ENCODE measurements at places on chromosomes 6 and 20. TPM values are rescaled to one million over a fixed set of nuclear protein-coding genes. Genes with fewer than 3 reads are reported as not detected.
A peak's percentile ranks its signal among the peaks of the same experiment; 100 is the strongest.

GSTA1 gene
- total RNA-seq, result not detected

TREM1 gene
- 0.34 TPM for total RNA-seq

DNA sequence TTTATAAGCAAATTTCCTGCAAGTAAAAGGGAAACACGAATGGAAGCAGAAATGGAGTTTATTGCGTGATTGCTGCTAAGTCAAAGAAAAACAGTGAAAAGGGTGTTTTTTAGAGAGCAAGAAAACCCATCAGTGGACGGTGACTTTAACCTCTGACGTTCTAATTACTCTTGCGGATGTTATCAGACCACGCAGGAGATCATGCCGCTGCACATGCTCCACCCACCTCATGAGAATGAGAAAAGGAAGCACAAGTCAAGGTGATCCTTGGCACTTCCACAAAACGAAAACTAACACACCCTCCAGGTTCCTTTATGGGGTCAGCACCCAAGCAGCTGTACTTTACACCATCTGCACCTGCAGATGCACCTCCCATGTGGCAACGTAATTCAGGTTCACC, 45.0 kb downstream of the LYRM4 start:
- H3K36me3 ChIP-seq, result no peaks in the 10 kb centered on the region
- no peak overlapping the region for H3K27ac ChIP-seq
- H3K4me3 ChIP-seq, result no peak overlapping the region
- no peaks in the 10 kb centered on the region for H3K27me3 ChIP-seq
- DNase-seq, result no peak
- peaks cover 59% of the 10 kb centered on the region for H3K4me1 ChIP-seq

DNA sequence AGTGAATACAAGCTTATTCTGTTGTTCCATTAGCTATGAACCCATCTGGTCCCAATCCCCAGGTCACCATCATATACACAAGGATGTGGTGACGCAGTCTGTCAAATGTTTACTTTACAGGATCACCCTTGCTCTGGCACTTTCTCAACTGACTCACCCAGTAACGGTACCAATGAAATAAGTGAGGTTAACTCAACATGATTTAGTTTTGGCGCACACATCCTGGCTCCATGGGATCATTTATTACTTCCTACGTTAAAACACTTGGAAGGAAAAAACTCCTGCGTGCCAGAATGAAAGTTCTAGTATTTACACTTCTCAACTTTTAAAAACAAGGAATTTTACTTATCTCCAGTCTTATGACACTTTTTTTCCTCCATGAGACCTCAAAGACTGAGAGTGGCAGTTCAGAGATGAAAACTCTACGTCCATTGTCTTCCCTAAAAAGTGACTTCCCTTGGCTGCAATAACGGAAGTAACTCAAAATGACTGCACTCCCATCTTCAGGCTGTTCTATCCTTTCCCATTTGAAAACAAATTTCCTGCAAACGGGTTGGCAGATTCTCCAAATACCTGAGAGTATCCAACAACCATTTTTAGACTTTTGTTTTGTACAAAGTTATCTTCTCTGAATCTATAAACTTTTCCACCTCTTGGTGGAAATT, 15.9 kb downstream of the AGPAT4 start:
- no peak overlapping the region for H3K27ac ChIP-seq
- H3K27me3 ChIP-seq, result no peaks in the 10 kb centered on the region
- H3K36me3 ChIP-seq, result peaks cover 10% of the 10 kb centered on the region
- H3K4me3 ChIP-seq, result no peak overlapping the region
- no peak for DNase-seq
- peaks cover 14% of the 10 kb centered on the region for H3K4me1 ChIP-seq

DNA sequence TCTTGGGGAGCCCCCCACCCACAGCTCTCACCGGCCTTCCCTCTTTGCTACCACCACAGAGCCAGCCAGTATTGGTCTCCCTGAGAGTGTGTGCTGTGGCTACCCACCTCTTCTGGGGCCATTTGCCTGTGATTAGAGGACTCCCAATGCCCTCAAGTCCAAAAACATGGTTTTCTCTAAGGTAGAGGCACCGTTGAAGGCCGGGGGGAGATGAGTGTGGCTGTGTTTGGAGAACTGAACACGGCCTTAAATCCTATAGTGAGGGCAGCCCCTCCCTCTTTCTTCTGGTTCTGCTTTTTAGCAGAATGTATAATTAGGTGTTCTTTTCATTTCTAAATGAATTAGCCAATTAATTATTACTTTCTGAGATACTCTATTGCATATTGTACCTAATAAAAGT, 2.5 kb downstream of the CCR6 start:
- no peak overlapping the region for H3K4me3 ChIP-seq
- no peaks in the 10 kb centered on the region for H3K36me3 ChIP-seq
- H3K4me1 ChIP-seq, result peaks cover 11% of the 10 kb centered on the region

DNA sequence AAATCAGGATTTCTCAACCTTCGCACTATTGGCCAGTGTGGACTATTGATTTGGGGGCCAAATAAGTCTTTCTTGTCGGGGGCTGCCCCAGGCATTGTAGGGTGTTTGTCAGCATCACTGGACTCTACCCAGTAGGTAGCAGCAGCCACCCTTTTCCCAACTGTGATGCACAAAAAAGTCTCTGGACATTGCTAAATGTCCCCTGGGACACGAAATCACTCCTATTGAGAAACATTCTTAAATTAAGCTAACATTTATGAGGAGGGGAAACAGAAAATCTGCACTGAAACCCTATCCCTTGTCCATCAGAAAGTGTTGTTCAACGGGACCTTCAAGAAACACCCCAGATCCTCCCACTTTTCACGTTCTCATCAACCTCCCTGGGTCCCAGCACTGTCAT, 54.2 kb downstream of the NFATC2 start:
- H3K36me3 ChIP-seq, result no peaks in the 10 kb centered on the region
- peak overlapping the region; percentile 94 for H3K27ac ChIP-seq
- H3K4me3 ChIP-seq, result no peak overlapping the region
- peaks cover 79% of the 10 kb centered on the region for H3K4me1 ChIP-seq

GRCh38 chr20:59603176-59603575, 1.2 kb upstream of the PHACTR3 start:
- H3K27ac ChIP-seq, result no peak overlapping the region
- H3K36me3 ChIP-seq, result no peaks in the 10 kb centered on the region
- peaks cover 94% of the 10 kb centered on the region for H3K27me3 ChIP-seq

- no peak overlapping the region for H3K27ac ChIP-seq
- H3K36me3 ChIP-seq, result peaks cover 20% of the 10 kb centered on the region
- H3K4me1 ChIP-seq, result no peaks in the 10 kb centered on the region
- DNase-seq, result no peak
- peaks cover 2% of the 10 kb centered on the region for H3K27me3 ChIP-seq
Observed at GRCh38 chr6:157586476-157587126, 205.6 kb downstream of the ZDHHC14 start.

DNA sequence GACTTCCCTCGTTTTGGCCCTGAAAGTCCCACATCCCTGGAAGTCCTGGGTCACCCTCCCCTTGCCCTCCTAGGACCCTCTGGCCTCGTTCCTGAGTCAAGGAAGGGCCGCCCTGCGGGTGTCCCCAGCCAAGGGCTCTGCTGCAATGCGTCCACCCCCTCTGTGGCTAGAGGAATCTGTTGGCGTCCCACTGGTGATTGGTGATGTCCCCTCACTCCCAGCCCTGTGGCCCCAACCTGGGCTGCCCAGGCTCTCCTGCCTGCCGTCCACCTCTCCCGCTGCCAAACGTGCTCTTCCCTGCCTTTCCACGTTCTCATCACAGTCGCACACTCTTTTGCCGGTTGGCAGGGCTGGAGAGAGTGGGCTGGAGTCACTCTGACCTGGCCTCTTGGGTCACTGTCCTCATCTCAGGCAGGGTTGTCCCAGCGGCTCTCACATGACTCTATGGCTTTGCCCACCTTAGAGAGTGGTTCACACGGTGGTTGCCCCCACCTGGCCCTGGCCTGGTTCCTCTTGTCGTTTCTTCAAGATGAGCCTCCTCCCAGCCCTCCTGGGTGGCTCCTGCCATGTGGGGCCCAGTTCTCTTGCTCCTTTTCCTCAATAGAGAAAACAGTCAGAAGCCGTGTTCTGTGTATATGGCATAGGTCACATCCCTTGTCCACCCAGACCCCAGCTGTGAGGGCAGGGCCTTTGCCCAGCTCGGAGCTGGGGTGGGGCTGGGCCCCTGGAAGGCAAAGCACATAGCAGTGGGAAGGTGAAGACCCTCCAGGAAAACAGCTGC, 100.9 kb downstream of the TMEM242 start:
- H3K4me1 ChIP-seq, result peaks cover 42% of the 10 kb centered on the region
- DNase-seq, result no peak
- no peaks in the 10 kb centered on the region for H3K36me3 ChIP-seq
- no peak overlapping the region for H3K4me3 ChIP-seq

ZNF311 gene
- 2.3 TPM for total RNA-seq

DNA sequence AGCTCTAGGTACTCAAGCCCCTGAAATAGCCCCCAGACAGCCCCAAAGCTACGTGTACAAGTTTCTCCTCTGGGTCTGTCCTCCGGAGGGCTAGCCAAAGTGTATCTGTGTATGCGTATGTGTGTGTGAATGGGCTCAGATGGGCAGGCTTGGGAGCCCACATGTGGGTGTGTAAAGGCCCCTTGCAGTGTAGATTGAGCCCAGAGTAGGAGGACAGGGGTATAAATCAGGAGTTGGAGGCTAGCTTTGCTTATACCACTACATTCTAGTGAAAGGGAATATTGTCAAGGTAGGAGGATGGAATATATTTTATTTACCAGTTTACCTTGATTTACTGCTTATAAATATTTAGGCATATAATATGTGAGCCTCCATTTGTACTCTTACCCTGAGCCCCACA, 9.0 kb upstream of the MAP3K7 start:
- H3K36me3 ChIP-seq, result no peaks in the 10 kb centered on the region
- no peak overlapping the region for H3K27ac ChIP-seq
- peaks cover 55% of the 10 kb centered on the region for H3K27me3 ChIP-seq
- no peak overlapping the region for H3K4me3 ChIP-seq

- H3K27me3 ChIP-seq, result no peaks in the 10 kb centered on the region
- no peak overlapping the region for H3K27ac ChIP-seq
- no peaks in the 10 kb centered on the region for H3K36me3 ChIP-seq
- no peak for DNase-seq
- no peaks in the 10 kb centered on the region for H3K4me1 ChIP-seq
Observed at GRCh38 chr6:148608199-148608951, 138.5 kb upstream of the UST start.

GRCh38 chr20:50188879-50189680, 1.6 kb upstream of the CEBPB start:
- no peaks in the 10 kb centered on the region for H3K36me3 ChIP-seq
- peaks cover 20% of the 10 kb centered on the region for H3K4me1 ChIP-seq
- DNase-seq, result no peak
- H3K27ac ChIP-seq, result peak overlapping the region; percentile 43
- H3K4me3 ChIP-seq, result peak overlapping the region; percentile 24
- no peaks in the 10 kb centered on the region for H3K27me3 ChIP-seq

- no peak overlapping the region for H3K4me3 ChIP-seq
- peaks cover 27% of the 10 kb centered on the region for H3K4me1 ChIP-seq
- no peaks in the 10 kb centered on the region for H3K27me3 ChIP-seq
- no peak overlapping the region for H3K27ac ChIP-seq
Observed at GRCh38 chr6:148818939-148819575, 72.2 kb downstream of the UST start.

- peak overlapping the region; percentile 100 for H3K27ac ChIP-seq
- H3K27me3 ChIP-seq, result no peaks in the 10 kb centered on the region
- DNase-seq, result peak; percentile 90
- H3K4me3 ChIP-seq, result peak overlapping the region; percentile 98
- peaks cover 13% of the 10 kb centered on the region for H3K36me3 ChIP-seq
Observed at GRCh38 chr20:31608251-31608945, 3.3 kb downstream of the ID1 start.

POU5F1 gene
- total RNA-seq, result 0.47 TPM

FNDC11 gene
- 0.86 TPM for total RNA-seq

- no peaks in the 10 kb centered on the region for H3K36me3 ChIP-seq
- H3K4me3 ChIP-seq, result no peak overlapping the region
- H3K27ac ChIP-seq, result peak overlapping the region; percentile 2
- no peak for DNase-seq
Observed at GRCh38 chr6:7974938-7975763, 64.6 kb upstream of the TXNDC5 start.

TFAP2D gene
- total RNA-seq, result not detected

DNA sequence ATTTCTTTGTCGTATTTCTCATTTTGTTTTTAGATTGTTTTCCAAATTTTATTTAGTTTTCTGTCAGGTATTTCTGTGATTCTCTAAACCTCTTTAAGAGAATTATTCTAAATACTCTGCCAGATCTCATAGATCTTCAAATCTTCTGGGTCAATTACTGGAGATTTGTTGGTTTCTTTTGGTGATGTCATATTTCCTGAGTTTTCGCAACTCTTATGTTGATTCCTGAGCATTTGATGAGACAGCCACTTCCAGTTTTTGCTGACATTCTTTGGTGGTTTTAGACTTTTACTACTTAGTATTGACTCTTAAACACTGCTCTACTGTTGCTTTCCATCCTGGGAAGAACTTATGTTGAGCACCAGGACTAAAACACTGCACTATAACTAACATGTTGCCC, 21.9 kb downstream of the ADGB start:
- H3K27me3 ChIP-seq, result no peaks in the 10 kb centered on the region
- H3K36me3 ChIP-seq, result no peaks in the 10 kb centered on the region
- no peak overlapping the region for H3K4me3 ChIP-seq
- no peaks in the 10 kb centered on the region for H3K4me1 ChIP-seq

OR2J1 gene
- total RNA-seq, result not detected

DNA sequence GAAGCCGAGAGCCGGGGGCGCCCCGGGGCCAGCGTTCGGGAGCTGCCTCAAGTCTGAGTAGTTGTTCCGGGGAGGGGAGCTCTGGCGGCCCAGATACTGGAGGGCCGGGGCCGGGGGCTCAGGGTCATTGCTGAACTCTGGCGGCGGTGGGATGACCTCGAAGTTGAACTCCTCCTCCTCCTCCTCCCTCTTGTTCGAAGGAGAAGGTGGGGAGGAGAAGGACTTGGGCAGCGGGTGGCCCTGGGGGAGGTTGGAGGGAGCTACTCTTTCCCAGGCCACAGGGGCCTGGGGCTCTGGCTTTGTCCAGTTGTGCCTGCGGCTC, 37.7 kb downstream of the C6orf132 start:
- H3K27ac ChIP-seq, result no peak overlapping the region
- no peak for DNase-seq
- peaks cover 28% of the 10 kb centered on the region for H3K4me1 ChIP-seq

RSPH9 gene
- 0.88 TPM for total RNA-seq

GRCh38 chr6:111358454-111358853, 124.6 kb downstream of the REV3L start:
- H3K27me3 ChIP-seq, result no peaks in the 10 kb centered on the region
- H3K27ac ChIP-seq, result peak overlapping the region; percentile 67
- H3K4me3 ChIP-seq, result no peak overlapping the region
- peaks cover 23% of the 10 kb centered on the region for H3K36me3 ChIP-seq
- peaks cover 13% of the 10 kb centered on the region for H3K4me1 ChIP-seq
- no peak for DNase-seq

- H3K36me3 ChIP-seq, result no peaks in the 10 kb centered on the region
- H3K27me3 ChIP-seq, result no peaks in the 10 kb centered on the region
- peaks cover 4% of the 10 kb centered on the region for H3K4me1 ChIP-seq
Observed at GRCh38 chr6:79777713-79778579, 146.8 kb downstream of the SH3BGRL2 start.

TNF gene
- 0.60 TPM for total RNA-seq

DNA sequence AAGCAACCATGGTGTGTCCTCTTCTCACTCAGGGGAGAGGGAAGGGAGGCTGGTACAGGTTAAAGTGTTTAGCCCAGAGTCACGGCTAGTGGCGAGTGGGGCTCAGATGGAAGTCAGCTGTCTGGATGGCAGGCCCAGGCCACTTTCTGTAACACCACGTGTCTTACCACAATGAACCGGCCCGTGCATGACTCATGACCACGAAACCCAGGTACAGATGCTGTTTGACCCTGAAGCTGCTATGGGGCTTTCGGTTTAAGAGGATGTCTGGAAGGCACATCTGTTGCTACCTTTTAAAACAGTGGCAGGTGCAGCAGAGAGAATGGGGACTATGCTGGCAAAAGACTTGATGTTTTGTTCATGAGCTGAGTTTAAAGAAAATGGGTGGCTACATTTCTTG, 36.5 kb upstream of the MPC1 start:
- peaks cover 8% of the 10 kb centered on the region for H3K36me3 ChIP-seq
- no peak overlapping the region for H3K4me3 ChIP-seq
- no peak for DNase-seq
- H3K27ac ChIP-seq, result no peak overlapping the region
